ENCODE measurements at places on chromosomes 5 and 9. TPM values are rescaled to one million over a fixed set of nuclear protein-coding genes. Genes with fewer than 3 reads are reported as not detected.

DNA sequence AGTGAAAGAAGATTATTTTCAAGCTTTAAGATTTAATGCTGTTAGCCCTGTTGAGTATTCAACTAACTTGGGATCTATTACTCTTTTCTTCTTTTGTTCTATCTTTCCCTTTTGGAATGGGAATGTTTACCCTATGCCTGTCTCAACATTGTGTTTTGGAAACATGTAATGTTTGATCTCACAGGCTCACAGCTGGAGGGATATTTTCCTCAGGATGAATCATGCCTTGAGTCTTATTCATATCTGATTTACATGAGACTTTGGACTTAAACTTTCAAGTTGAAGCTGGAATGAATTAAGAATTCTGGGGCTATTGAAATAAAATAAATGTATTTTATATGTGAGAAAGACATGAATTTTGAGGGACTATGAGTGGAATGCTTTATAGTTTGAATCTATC is 607.8 kb upstream of the PTGER4 start:
- H3K4me1 ChIP-seq = no peaks in the 10 kb centered on the region
- no peak for DNase-seq
- H3K4me3 ChIP-seq = no peak overlapping the region

GRCh38 chr5:75235711-75236110 is 967 bp downstream of the ANKRD31 start:
- peaks cover 1% of the 10 kb centered on the region for H3K4me1 ChIP-seq
- DNase-seq = no peak
- H3K36me3 ChIP-seq = no peaks in the 10 kb centered on the region

GRCh38 chr9:93057042-93057702 is 1.3 kb upstream of the SUSD3 start:
- no peaks in the 10 kb centered on the region for H3K36me3 ChIP-seq
- H3K4me1 ChIP-seq = peaks cover 50% of the 10 kb centered on the region
- peak; percentile 62 for DNase-seq

DNA sequence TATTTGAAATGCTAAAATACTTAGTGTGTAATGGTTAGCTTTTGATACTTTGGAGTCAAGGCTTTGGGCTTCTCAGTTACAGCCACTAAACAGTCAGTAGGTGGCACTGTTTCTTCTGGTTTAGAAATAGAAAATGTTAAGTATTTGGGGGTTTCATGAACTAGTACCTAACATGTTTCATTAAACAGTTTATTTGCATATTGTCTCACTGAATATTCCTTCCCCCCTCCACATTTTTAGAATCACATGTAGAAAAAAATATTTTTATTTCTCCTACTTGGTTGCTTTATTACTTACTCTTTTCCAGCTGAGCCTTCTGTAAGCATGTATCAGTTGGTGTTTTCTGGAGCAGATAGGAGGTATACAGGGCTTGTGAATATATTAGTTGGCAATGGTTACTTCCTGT is 48.0 kb downstream of the IPO11 start:
- no peak overlapping the region for H3K27ac ChIP-seq
- H3K4me3 ChIP-seq = no peak overlapping the region
- DNase-seq = no peak
- no peaks in the 10 kb centered on the region for H3K27me3 ChIP-seq

DNA sequence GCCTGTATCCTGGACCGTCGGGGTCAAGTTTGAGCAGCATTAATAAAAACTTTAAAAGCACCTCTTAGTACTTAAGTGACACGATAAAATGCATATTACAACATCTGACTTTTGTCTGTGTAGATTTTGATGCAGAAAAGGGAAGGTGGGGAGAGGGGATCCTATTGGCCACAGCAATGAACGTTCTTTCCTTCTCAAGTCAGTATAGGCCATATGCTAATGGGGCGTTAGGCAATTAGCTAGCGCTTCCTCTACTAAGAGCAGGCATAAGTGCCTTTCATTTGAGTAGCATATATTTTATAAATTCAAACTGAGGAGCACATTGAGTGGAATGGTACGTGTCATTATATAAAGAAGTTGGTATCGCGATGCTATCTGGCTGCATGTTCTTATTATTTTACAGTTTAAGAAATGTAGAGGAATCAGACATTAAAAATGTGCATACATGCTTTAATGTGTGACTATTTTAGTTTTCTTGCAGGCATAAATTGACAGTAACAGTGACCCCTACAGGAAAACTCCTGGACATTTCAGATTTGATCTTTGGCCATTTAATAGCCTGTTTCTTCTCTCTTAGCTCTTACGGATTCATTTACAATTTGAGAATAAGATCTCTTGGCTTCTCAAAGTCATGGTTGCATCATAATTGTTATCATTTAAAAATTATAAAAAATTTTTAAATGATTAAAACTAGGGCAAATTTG is 1.1 kb upstream of the GNA14 start:
- no peak overlapping the region for H3K27ac ChIP-seq
- peaks cover 8% of the 10 kb centered on the region for H3K4me1 ChIP-seq
- H3K27me3 ChIP-seq = no peaks in the 10 kb centered on the region

DNA sequence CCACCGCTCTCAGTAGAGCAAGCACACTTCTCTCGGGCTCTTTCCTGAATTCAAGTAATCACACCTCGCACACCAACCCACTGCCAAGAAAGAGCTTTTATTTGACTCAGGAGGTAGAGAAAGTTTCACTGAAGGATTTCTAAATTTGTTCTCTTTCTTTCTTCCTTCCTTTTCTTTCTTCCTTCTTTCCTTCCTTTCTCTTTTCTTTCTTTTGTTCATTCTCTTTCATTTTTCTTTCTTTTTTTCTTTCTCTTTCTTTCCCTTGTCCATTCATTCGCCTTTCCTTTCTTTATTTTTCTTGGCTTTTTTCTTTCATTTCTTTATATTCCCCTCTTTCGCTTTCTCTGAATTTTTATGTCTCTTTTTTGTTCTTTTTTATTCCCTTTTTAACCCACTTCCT is 300.1 kb downstream of the ENC1 start:
- no peak for DNase-seq
- H3K27ac ChIP-seq = no peak overlapping the region
- no peak overlapping the region for H3K4me3 ChIP-seq
- H3K36me3 ChIP-seq = no peaks in the 10 kb centered on the region

- no peak overlapping the region for H3K27ac ChIP-seq
- no peak for DNase-seq
- H3K4me1 ChIP-seq = peaks cover 3% of the 10 kb centered on the region
- no peak overlapping the region for H3K4me3 ChIP-seq
- no peaks in the 10 kb centered on the region for H3K36me3 ChIP-seq
- H3K27me3 ChIP-seq = no peaks in the 10 kb centered on the region
These were observed 379.8 kb downstream of the EFNA5 start for GRCh38 chr5:107290780-107291398.

DNA sequence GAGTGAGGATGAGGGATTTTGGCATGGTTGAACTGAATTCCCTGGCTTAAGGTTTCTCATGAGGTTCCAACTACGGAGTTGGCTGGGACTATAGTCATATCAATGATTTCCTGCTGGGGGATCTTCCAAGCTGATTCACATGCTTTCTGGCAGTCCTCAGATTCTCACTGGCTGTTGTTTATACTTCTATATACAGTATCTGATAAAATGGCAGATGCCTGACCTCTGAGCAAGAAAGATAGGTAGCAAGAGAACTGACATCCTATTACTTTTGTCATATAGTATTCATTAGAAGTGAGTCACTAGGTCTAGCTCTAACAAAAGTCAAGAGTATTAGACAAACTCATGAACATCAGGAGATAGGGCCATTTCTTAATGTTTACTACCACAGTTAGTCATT is 440.9 kb upstream of the EDIL3 start:
- H3K27me3 ChIP-seq = no peaks in the 10 kb centered on the region
- no peak for DNase-seq
- H3K4me1 ChIP-seq = no peaks in the 10 kb centered on the region
- H3K27ac ChIP-seq = no peak overlapping the region
- no peaks in the 10 kb centered on the region for H3K36me3 ChIP-seq
- H3K4me3 ChIP-seq = no peak overlapping the region

- no peaks in the 10 kb centered on the region for H3K27me3 ChIP-seq
- no peak for DNase-seq
- peaks cover 4% of the 10 kb centered on the region for H3K4me1 ChIP-seq
- no peak overlapping the region for H3K27ac ChIP-seq
- H3K4me3 ChIP-seq = no peak overlapping the region
- H3K36me3 ChIP-seq = no peaks in the 10 kb centered on the region
These were observed 1.4 kb upstream of the IRX4 start for GRCh38 chr5:1883925-1884677.

DNA sequence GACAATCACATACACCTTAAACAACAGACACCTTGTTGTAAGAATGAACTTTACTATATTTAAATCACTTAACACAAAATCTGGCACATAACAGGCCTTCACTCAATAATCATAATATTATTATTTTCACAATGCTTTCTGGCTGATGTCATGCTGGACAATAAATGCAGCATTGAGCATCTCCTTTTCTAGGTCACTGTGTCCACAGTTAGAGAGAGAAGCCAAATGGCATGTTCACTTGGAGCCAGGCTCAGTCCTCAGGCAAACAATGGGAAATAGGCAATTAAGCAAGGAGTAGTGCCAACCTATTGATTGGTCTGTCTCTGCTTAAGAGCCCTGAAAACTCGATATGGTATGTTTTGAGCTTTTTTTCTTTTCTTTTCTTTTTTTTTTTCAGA is 50.6 kb upstream of the KLF4 start:
- no peak for DNase-seq
- H3K27me3 ChIP-seq = no peaks in the 10 kb centered on the region
- no peaks in the 10 kb centered on the region for H3K36me3 ChIP-seq
- H3K4me3 ChIP-seq = no peak overlapping the region
- no peaks in the 10 kb centered on the region for H3K4me1 ChIP-seq
- H3K27ac ChIP-seq = no peak overlapping the region

DNA sequence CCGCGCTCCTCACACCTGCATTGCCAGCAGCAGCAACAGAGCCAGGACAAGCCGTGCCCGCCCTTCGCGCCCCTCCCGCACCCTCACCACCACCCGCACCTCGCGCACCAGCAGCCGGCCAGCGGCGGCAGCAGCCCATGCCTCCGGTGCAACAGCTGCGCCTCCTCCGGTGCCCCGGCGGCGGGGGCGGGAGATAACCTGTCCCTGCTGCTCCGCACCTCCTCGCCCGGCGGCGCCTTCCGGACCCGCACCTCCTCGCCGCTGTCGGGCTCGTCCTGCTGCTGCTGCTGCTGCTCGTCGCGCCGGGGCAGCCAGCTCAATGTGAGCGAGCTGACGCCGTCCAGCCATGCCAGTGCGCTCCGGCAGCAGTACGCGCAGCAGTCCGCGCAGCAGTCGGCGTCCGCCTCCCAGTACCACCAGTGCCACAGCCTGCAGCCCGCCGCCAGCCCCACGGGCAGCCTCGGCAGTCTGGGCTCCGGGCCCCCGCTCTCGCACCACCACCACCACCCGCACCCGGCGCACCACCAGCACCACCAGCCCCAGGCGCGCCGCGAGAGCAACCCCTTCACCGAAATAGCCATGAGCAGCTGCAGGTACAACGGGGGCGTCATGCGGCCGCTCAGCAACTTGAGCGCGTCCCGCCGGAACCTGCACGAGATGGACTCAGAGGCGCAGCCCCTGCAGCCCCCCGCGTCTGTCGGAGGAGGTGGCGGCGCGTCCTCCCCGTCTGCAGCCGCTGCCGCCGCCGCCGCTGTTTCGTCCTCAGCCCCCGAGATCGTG is 517 bp downstream of the KCNN2 start:
- DNase-seq = peak; percentile 20
- H3K27me3 ChIP-seq = no peaks in the 10 kb centered on the region
- peaks cover 3% of the 10 kb centered on the region for H3K4me1 ChIP-seq
- no peak overlapping the region for H3K27ac ChIP-seq
- no peaks in the 10 kb centered on the region for H3K36me3 ChIP-seq
- H3K4me3 ChIP-seq = peak overlapping the region; percentile 37

- peaks cover 18% of the 10 kb centered on the region for H3K4me1 ChIP-seq
- H3K4me3 ChIP-seq = no peak overlapping the region
- H3K36me3 ChIP-seq = no peaks in the 10 kb centered on the region
- peak overlapping the region; percentile 39 for H3K27ac ChIP-seq
These were observed 2.2 kb upstream of the CDX1 start for GRCh38 chr5:150164211-150164980.

DNA sequence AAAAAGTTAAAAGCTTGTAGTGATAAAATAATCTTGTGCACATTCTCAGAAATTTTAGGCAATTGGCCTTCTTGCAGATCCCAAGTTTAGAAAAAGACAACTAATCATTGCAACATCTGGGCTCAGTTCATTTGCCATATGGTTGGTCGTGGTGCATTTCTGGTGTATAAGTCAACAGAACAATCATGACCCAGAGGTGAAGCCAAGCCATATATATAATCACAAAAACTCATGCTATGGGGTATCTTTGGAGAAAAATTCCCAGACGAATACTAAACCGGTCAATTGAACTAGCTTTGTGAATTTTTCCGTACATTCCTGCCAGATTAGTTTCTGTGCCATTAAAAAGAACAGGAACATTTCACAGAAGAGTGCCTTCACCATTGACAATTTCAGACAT is 50.3 kb downstream of the FYB1 start:
- H3K4me1 ChIP-seq = no peaks in the 10 kb centered on the region
- no peaks in the 10 kb centered on the region for H3K27me3 ChIP-seq
- DNase-seq = no peak

GRCh38 chr9:93155716-93156474 is 21.8 kb upstream of the NINJ1 start:
- H3K4me1 ChIP-seq = peaks cover 4% of the 10 kb centered on the region
- H3K27ac ChIP-seq = no peak overlapping the region
- H3K4me3 ChIP-seq = no peak overlapping the region
- DNase-seq = no peak

DNA sequence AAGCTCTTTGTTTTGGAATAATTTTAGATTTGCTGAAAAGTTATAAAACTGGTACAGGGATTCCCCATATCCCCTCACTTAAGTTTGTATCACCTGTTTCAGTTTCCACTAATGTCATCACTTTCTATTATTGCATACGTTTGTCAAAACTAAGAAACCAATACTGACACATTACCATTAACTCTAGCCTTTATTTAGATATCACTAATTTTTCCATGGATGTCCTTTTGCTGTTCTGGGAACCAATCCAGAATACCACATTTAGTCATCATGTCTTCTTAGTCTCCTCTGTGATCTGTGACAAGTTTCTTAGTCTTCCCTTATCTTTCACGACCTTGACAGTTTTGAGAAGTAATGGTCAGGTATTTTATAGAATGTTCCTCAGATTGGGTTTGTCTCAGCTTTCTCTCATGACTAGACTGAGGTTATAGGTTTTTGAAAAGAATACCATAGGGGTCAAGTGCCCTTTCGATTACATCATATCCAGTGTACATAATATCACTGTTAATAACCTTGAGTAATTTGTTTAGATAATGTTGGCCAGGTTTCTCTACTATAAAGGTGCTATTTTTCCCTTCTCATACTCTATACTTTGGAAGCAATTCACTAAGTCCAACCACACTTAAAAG is 51.9 kb upstream of the NMUR2 start:
- H3K4me3 ChIP-seq = no peak overlapping the region
- no peak overlapping the region for H3K27ac ChIP-seq
- H3K4me1 ChIP-seq = no peaks in the 10 kb centered on the region
- no peak for DNase-seq
- H3K27me3 ChIP-seq = no peaks in the 10 kb centered on the region
- no peaks in the 10 kb centered on the region for H3K36me3 ChIP-seq

Gene CDH9
- total RNA-seq = not detected

Gene ZFP37
- 6.4 TPM for total RNA-seq

Gene PHPT1
- total RNA-seq = 127 TPM

Gene RAB14
- total RNA-seq = 22.9 TPM

Gene CSF2
- not detected for total RNA-seq
